Aorta (tissue), 5 donors: ENCODE measurements at places on chromosomes 3 and 15. TPM values are rescaled to one million over a fixed set of nuclear protein-coding genes. Genes with fewer than 3 reads are reported as not detected.

GRCh38 chr3:14441240-14441919 lies 39.0 kb downstream of the SLC6A6 start:
- no peak overlapping the region for H3K4me3 ChIP-seq
- peaks cover 3% of the 10 kb centered on the region for H3K36me3 ChIP-seq
- no peaks in the 10 kb centered on the region for H3K27me3 ChIP-seq

GRCh38 chr3:161796780-161797179 lies 300.2 kb downstream of the OTOL1 start:
- H3K4me1 ChIP-seq = no peaks in the 10 kb centered on the region
- H3K4me3 ChIP-seq = no peak overlapping the region
- H3K27me3 ChIP-seq = no peaks in the 10 kb centered on the region
- DNase-seq = no peak

DNA sequence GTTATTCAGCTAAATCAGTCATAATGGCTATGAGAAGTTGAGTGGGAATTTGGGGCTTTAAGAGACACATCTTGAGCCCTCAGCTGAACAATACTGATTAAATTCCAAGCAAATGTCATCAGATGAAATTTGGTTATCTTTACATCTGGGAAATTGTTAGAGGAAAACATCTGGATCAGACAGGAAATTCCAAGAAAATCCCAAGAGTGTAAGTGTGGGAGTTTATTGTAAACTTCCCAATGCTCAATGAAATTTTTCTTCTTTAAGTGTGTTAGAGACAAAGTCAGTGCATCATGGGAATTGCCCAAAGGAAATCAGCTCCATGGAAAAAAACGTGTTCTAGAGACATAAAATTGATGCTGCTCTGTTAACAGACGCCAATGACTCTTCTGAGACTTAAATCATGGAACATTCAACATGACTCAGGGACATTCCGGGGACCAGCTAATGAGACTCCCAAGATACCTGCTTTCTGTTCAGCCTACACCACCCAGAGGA lies 19.8 kb upstream of the DCLK3 start:
- H3K27me3 ChIP-seq = no peaks in the 10 kb centered on the region
- H3K36me3 ChIP-seq = no peaks in the 10 kb centered on the region
- H3K27ac ChIP-seq = no peak overlapping the region
- H3K4me3 ChIP-seq = no peak overlapping the region
- no peaks in the 10 kb centered on the region for H3K4me1 ChIP-seq
- no peak for DNase-seq

DNA sequence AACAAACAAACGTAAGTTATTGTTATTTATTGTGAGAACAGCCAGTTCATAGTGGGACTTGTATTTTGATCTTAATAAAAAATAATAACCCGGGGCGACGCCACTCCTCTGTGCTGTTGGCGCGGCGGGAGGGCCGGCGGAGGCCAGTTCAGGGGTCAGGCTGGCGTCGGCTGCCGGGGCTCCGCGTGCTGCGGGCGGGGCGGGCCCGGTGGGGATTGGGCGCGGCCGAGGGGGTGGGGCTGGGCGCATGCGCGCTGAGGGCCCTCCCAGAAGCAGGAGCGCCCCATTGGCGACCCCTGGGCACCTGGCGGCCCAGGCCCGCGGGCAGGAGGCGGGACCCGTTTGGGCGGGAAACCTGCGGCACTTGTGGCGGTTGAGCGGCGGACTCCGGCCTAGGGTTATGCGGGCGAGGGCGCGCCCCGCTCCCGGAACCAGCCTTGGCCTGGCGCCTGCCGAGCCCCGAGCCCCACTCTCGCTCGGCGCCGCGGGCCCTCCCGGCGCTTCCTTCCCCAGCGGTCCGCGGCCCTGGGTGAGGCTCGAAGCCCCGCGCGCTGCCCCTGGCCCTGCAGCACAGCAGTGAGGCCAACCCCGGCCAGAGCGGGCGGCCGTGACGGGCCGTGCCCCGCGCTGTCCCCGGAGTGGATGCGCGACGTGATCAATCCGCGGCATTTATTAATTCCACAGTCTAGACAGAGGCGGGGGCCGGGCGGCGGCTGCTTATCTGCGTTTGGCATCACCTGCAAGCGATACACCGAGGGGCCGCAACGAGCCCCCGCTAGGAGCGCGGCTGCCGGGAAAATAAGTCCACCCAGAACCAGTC lies 6.0 kb downstream of the ISL2 start:
- H3K36me3 ChIP-seq = no peaks in the 10 kb centered on the region
- no peak for DNase-seq
- no peaks in the 10 kb centered on the region for H3K27me3 ChIP-seq
- H3K4me3 ChIP-seq = no peak overlapping the region
- no peaks in the 10 kb centered on the region for H3K4me1 ChIP-seq
- H3K27ac ChIP-seq = no peak overlapping the region

DNA sequence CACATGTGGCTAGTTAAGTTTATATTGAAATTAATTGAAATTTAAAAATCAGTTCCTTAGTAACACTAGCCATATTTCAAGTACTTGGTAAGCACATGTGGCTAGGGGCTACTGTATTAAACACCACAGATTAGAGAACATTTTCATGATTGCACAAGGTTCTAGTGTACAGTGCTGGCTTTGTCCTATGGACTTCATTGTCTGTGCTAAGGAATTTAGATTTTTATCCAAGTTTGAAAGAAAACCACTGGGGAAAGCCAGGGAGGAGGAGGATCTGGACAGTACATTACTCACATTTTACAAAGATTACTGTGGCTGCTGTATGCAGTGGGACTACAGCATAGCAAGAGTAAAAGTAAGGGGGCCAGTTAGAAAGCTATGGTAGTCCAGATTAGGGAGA lies 13.9 kb downstream of the STAC start:
- H3K27me3 ChIP-seq = no peaks in the 10 kb centered on the region
- no peak for DNase-seq
- no peak overlapping the region for H3K27ac ChIP-seq

GRCh38 chr3:171680726-171681411 lies 129.4 kb downstream of the PLD1 start:
- no peak overlapping the region for H3K4me3 ChIP-seq
- no peaks in the 10 kb centered on the region for H3K27me3 ChIP-seq
- DNase-seq = no peak
- H3K27ac ChIP-seq = no peak overlapping the region

DNA sequence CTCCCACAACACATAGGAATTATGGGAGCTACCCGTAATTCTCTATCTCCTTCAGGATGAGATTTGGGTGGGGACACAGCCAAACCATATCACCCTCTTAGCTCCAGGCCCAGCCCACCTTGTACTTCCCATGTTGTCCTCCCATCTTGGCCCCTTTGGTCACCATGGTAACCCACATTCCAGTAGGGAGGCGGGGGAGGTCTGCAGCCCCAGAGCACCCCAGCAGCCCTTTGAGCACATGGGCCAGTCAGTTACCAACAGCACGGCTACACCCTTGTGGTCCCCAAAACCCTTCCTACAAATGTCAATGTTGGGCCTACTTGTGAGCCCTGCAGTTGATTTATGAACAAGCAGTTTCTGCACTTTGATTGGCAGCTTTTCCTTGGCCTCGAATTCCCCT lies 84.5 kb downstream of the LRRK1 start:
- no peak for DNase-seq
- H3K4me3 ChIP-seq = no peak overlapping the region
- no peak overlapping the region for H3K27ac ChIP-seq
- H3K36me3 ChIP-seq = no peaks in the 10 kb centered on the region
- no peaks in the 10 kb centered on the region for H3K4me1 ChIP-seq
- H3K27me3 ChIP-seq = no peaks in the 10 kb centered on the region

DNA sequence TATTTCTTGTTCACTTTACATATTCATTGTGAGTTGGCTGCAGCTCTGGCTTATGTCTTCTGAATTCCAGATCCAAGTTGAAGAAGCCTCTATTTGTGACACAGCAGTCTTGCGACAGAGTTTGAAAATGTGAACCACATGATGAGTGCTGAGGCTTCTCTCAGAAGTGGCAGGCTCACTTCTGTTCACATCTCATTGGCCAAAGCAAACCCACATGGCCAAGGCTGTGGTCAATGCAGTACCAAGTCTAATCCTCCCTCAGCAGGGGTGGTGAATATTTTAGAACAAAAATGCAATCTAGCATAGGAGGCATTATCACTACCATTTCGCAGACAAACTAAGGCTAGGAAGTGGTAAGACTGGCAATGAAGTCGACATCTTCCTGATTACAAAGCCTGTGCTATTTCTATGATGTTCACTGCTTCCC lies 45.2 kb downstream of the CDCP1 start:
- no peak overlapping the region for H3K27ac ChIP-seq
- no peaks in the 10 kb centered on the region for H3K36me3 ChIP-seq
- H3K4me3 ChIP-seq = no peak overlapping the region
- H3K27me3 ChIP-seq = no peaks in the 10 kb centered on the region
- H3K4me1 ChIP-seq = no peaks in the 10 kb centered on the region

GRCh38 chr3:42116466-42116865 lies 25.3 kb downstream of the TRAK1 start:
- no peak for DNase-seq
- no peaks in the 10 kb centered on the region for H3K4me1 ChIP-seq
- no peaks in the 10 kb centered on the region for H3K36me3 ChIP-seq
- H3K4me3 ChIP-seq = no peak overlapping the region
- H3K27ac ChIP-seq = no peak overlapping the region

DNA sequence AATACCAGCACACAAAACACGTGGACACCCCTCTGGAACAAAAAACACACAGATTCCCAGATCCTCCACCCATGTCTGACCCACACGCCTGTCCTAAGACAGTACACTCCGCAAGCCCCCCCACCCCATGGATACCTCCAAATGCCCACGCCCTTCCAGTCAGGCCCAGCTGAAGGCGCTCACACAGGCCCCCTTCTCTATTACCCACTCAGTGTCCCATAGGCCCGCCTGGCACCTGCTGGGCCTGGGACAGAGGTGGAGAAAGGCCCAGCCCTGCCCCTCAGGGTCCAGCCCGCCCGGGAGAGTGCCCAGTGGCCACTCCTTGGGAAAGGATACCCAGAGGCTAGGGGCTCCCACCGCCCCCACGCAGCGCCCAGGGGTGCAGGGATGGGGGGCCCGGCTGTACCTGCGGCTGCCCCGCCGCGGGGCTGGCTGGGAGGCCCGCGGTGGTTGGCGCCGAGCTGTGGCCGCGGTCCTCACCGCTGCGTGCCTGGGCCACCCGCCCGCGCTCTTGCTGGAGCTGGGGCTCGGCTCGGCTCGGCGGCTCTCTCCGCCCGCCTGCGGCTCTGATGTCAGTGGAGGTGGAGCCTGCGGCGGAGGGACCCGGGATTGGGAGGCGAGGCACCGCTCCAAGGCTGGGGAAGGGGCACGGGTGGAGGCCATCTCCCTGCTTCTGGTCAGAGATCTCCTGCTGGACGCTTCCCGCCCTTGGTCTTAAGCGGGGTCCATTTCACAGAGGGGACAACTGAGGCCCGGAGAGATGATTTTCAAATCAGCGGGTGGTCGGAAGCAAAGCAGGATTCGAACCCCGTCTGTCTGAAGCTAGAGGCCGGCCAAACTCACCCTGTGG lies at the start of gene CAMK1:
Gene CAMK1 (minus strand): TSS at position 522 of the 850 bp plus-strand sequence. CDS start 2,198 bp downstream, outside the sequence.
- H3K36me3 ChIP-seq = peaks cover 2% of the 10 kb centered on the region
- peak; percentile 91 for DNase-seq
- peaks cover 2% of the 10 kb centered on the region for H3K4me1 ChIP-seq
- peak within 1 kb of the TSS; percentile 70 for H3K27ac ChIP-seq
- no peaks in the 10 kb centered on the region for H3K27me3 ChIP-seq
- H3K4me3 ChIP-seq = peak within 1 kb of the TSS; percentile 42

GRCh38 chr3:52742418-52743041 lies 28.2 kb downstream of the NEK4 start:
- H3K27me3 ChIP-seq = no peaks in the 10 kb centered on the region
- no peak for DNase-seq
- H3K36me3 ChIP-seq = peaks cover 10% of the 10 kb centered on the region
- no peak overlapping the region for H3K4me3 ChIP-seq

DNA sequence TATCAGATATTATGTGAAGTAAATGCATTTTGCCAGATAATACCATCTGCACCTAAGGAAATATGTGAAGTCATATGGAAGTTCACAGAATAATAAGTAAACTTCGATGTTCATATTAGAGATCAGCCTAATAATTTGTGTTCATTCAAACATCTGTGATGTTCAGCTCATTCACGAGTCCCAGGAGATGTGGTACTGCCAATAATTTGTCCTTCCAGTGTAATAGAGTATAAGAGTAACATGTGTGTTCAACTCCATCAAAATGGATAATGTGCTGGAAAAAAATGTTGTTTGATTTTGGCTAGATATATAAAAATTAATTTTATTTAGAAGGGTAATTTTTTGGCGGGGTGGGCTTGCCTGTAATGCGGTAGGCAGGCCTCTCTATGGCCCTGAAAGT lies 75.4 kb upstream of the ARL6 start:
- H3K4me1 ChIP-seq = no peaks in the 10 kb centered on the region
- DNase-seq = no peak
- no peak overlapping the region for H3K27ac ChIP-seq
- no peak overlapping the region for H3K4me3 ChIP-seq
- no peaks in the 10 kb centered on the region for H3K36me3 ChIP-seq
- no peaks in the 10 kb centered on the region for H3K27me3 ChIP-seq

DNA sequence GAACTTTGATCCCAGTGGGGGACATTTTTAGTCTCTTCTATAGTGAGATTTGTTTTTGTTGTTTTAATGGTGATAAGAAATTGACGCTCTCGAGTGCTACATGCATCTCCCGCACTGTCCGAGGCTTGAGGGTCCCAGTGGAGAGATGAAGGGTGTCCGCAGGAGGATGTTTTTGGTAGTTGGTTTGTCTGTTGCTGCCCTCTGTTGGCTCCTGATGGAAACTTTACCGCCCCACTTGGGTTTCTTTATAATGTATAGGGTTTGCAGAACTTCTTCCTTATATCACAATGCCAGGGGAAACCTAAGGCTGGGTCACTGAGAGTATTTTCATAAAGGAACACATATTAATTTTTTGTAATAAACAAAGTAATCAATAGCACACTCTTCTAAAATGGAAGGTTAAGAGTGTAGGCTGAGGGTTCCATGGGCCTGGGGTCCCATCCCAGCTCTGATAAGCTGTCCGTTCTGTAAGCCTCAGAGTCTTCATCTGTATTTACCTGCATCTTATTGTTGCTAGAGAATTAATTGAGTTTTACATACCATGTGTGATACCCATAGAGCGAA lies 185.3 kb upstream of the FEZF2 start:
- no peak overlapping the region for H3K27ac ChIP-seq
- no peak for DNase-seq
- no peak overlapping the region for H3K4me3 ChIP-seq
- no peaks in the 10 kb centered on the region for H3K4me1 ChIP-seq

GRCh38 chr3:147403511-147403910 lies 2.8 kb downstream of the ZIC4 start:
- no peak overlapping the region for H3K4me3 ChIP-seq
- peaks cover 5% of the 10 kb centered on the region for H3K27me3 ChIP-seq
- no peaks in the 10 kb centered on the region for H3K36me3 ChIP-seq
- no peak overlapping the region for H3K27ac ChIP-seq
- no peak for DNase-seq

DNA sequence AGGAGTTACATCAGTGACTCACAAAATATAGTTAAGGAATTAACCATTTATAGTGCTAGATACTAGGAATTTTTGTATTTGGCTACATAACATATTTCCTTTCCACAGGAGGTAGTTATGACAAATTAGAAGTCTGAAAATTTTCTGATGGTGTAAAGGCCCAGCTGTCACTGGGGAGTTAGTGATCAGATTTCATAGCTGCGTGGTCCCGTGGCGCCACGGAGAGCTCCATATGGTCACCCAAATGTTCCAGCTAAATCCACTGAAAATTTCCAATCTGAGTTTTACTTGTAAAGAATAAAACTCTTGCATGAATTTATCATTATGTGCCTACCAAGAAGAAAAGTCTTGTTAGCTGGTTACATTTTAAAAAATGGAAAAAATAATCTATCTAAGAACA lies 368.9 kb upstream of the PLSCR5 start:
- no peak for DNase-seq
- H3K4me1 ChIP-seq = no peaks in the 10 kb centered on the region
- no peaks in the 10 kb centered on the region for H3K27me3 ChIP-seq
- no peak overlapping the region for H3K27ac ChIP-seq

The RNU5B-1 gene
- not detected for polyA plus RNA-seq

The SNUPN gene
- polyA plus RNA-seq = 18.7 TPM
